CD4-positive, alpha-beta T cell treated with Interleukin-17A for 1 hour (primary cell): ENCODE measurements at places on chromosomes 5 and 9.

- no peak for DNase-seq
Measured at GRCh38 chr9:38440516-38440915, 16.3 kb upstream of the IGFBPL1 start.

DNA sequence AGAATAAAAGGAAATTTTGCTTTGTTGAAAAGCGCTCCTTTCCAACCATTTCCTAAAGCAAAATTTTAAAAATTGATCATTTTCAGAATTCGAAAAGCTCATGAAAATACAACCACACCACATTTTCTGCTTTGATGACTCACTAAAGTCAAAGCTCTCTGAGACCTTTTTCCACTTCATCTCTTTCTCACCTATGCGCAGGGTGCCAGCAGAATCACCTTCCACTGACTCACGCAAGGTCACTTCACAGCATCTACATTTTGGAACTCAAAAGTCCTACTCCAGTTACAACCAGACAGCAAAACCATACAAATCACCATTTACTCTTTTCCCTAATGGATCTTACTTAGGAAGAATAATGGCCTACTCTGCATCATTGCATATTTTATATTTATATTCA lies 106.2 kb downstream of the MAP1B start:
- DNase-seq: no peak

DNA sequence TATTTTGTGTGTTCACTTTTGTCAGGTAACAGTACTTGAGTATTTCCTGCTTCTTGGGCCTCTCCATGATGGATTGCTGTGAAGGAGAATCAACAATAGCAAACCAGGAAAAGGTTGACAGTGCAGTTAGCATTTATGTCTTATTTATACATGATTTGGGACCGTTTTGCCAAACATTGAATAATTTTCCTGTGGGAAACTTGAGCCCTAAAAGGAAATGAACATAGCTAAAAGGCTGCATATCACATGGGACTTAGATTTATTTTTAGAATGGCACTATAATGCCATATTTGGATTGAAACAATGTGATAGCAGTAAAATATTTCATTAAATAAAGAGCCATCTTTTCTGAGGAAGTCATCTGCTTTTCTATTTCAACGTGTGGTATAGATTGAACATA lies 15.3 kb downstream of the GPR21 start:
- DNase-seq: no peak

- DNase-seq: no peak
Measured at GRCh38 chr9:125816321-125816720, 69.1 kb downstream of the PBX3 start.

DNA sequence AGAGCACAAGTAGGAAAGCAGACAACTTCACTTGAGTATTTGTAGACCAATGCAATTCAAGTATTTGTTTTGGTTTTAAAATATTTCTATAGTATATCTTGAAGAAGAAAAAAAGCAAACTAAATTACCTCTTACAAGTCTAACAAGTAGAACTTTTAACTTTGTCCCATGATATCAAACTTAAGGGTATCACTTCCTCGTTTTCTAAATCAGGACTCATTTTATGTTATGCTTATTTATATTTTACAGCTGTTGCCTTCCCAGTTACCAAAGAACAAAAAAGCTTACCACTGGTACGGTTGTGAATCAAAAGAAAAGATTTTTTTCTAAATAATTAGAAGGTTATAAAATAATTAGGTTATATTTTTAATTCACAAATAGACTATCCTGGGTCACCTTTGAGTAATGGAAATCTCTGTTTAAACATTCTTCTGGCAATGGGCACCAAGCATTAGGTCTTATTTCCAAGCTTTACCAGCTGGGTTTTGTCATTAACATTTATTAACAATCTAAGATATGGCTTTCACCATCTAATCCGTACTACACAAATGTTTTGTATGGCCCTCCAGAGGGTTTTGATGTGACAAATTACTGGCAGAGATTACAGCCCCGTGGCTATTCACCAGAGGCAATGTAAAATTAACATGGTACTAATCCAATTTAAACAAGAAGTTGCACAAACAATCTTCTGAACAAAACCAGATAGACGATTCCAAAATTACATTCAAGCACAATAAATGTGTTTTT lies 63.6 kb downstream of the CEP120 start:
- DNase-seq: no peak

DNA sequence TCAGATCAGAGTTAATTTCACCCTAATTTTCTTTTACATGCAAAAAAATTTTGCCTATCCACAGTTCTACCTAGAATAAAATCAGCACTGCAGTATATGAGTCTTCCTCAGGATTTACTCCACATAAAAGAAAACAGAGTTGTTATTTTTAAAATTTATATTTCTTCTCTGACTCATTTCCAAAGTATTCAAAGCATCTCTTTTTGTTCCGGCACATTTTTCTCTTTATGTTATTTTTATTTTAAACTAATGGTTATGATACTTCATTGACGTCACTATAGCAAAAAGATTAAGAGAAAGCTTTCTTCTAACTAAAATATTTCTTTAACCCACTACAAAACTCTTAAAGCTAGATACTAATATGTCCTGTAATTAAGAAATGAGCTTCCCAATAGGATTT lies 590.4 kb downstream of the PRELID2 start:
- no peak for DNase-seq

- no peak for DNase-seq
Measured at GRCh38 chr9:74874220-74874619, 13.5 kb downstream of the TRPM6 start.

GRCh38 chr9:35481347-35481975 lies 8.4 kb upstream of the RUSC2 start:
- DNase-seq: peak; percentile 23

DNA sequence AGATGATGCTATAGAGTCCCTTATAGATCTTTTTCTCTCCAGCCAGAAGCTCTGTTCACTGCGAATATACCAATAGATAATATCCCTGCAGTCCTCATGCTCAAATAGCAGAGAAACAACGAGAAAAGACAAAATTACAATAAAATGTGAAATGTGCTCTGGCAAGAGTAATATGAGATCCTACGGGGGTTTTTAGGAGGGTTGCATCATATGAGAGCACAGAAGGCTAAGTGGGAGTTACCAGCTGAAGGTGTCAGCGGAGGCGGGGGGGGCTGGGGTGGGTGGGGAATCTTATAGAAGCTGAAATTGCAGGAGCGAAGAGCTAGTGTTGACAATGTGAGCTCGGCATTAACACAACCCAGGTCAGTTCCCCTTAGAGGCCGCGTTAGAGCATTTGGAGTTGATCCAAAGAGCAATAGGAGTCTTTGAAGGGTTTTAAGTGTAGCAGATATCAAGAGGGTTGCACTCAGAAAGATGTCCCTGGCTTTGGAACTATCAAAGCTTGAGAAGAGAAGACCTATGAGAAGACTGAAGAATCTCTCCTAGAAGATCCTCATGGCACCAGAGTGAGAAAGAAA lies 109.7 kb downstream of the BASP1 start:
- no peak for DNase-seq

DNA sequence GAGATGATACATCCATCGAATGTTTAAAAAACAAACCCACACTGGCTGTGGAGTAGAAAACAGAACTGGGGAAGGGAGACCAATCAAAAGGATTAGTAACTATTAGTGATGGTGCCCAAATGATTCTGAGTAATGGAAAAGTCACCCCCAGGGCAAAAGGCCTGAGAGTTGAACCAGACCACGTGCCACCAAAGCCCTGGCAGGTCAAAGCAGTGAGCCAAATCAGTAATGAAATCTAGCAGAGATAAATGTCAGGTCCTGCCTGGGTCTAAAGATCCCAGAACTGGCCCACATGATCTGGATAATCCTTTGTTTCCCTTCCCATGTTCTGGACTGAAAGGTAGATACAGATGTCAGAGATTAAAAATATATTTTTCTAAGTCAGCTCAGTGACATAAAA lies 9.4 kb downstream of the OTULINL start:
- DNase-seq: no peak

DNA sequence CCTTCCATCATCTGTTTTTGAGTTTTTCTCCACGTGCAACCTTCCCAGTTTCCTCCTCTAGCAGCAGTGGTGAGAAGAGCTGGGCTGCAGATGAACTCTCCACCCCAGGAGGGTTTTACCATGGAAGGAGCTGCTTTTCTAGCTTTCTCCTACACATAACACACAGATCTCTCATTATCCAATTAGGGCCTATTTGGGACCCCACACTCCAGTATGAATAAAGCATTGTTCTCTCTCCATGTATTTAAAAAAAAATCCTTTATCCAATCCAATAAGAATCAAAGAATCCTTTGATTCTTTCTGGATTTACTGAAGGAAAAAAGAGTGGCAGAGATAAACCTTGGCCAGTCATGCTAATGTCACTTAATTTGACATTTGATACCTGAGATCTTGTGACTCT lies 31.6 kb upstream of the NAA35 start:
- DNase-seq: no peak

GRCh38 chr5:68287631-68287975 lies 72.0 kb downstream of the PIK3R1 start:
- DNase-seq: no peak

- DNase-seq: no peak
Measured at GRCh38 chr9:129746092-129746777, 6.6 kb downstream of the PTGES start.

- no peak for DNase-seq
Measured at GRCh38 chr5:25688156-25688555, 1043.4 kb upstream of the CDH10 start.

- DNase-seq: peak; percentile 5
Measured at GRCh38 chr5:112210430-112211005, 208.6 kb downstream of the EPB41L4A start.

DNA sequence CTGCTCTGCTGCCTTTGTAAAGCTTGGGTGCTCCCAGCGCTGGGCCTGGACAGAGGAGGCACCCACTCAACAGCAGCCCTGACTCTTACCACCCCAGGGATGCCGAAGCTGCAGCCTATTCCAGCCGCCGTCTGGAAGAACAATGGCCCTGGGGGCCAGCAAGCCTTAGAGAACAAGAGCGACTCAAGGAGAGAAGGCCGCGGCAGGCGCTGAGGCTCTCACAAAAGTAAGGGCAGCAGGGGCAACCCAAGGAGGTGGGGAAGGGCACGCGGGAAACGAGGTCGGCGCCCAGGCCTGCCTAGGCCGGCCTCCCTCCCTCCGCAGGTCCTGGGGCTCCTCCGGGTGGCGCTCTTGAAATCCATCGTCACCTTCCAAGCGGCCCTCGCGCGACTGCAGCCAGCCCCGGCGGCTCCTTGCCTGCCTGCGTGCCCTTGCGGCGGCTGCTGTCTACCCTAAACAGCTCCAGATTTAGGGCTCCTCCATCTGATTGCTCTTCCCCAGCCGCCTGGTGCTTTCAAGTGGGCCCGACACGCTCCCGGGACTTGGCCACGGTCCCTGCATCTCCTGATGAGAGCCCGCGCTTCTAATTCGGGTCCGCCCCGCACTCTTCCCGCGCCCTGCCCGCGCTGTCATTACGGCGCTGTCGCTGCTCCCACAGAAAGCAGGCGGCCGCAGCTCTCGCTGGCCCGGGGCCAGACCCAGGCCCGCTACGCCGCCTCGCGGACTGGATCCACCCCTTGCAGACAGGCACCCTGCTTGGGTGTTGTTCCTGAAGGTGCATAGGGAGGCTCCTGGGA lies 213.3 kb downstream of the SEMA6A start:
- no peak for DNase-seq

- no peak for DNase-seq
Measured at GRCh38 chr5:38535248-38535750, 21.1 kb downstream of the LIFR start.
